ENCODE measurements at places on chromosomes 16 and 17. TPM values are rescaled to one million over a fixed set of nuclear protein-coding genes. Genes with fewer than 3 reads are reported as not detected.

Gene ALOXE3
- polyA plus RNA-seq: 0.35 TPM

DNA sequence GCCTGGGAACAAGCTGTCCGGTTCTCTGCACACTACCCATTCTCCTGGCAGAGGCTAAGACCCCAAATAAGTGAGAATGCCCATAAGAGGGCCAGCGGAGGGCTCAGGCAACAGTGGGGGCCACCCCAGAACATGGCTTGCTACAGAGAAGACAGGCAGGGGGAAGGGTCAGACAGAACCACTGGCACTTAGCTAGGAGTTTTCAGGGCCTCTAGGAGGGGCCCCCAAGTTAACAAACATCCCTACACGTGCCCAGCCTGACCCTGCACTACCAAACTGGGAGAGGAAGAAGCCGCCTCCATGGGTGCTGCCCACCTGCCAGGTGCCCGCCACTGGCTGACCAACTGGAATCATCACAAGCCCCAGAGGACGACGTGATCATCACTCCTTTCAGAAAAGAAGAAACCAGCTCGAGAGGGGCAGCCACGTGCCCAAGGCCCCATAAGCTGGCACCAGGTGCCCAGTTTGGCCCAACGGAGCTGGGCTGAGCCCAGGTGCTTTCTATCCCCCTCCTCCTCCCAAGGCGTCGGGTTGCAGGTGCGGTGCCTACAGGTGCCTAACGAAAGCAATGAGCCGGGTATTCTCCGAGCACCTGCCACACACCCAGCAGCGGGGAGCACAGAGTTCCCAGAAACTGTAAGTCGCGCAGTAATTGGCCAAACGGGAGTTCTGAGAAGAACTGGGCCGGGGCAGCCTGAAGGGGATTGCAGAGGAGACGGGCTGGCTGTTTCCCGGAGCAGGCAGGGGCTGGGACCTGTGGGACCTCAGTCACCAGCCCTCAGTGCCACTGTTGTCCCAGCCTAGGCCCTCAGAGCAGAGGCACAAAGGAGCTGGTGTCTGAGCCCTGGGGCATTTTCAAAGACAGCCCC lies 13.2 kb downstream of the RPH3AL start:
- no peak overlapping the region for H3K4me3 ChIP-seq
- peaks cover 11% of the 10 kb centered on the region for H3K4me1 ChIP-seq
- DNase-seq: peak; percentile 80
- no peaks in the 10 kb centered on the region for H3K27me3 ChIP-seq
- H3K27ac ChIP-seq: peak overlapping the region; percentile 95
- no peaks in the 10 kb centered on the region for H3K36me3 ChIP-seq

- DNase-seq: no peak
- no peaks in the 10 kb centered on the region for H3K36me3 ChIP-seq
- no peaks in the 10 kb centered on the region for H3K4me1 ChIP-seq
Observed at GRCh38 chr16:15530085-15530484, 95.7 kb downstream of the BMERB1 start.

Gene AOC3
- polyA plus RNA-seq: 6.2 TPM

DNA sequence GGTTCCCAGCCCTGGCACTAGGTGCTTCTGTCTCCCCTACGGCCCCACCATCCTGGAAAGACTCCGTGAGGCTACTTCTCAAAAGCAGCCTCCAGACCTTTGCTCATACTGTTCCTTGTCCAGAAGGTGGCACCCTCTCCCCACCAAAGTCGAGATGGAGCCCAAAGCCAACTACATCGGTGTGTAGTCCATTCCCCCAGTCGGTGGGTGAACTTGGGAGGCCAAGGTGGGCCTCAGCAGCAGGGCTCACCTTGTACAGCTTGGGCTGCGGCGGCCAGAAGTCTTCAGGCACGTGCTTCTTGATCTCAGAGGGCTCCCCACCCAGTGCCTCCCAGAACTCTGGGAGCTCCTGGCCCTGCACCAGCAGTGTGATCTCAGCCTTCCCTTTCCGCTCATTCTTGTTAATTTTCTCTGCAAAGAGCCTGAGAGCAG lies 10.2 kb downstream of the FLII start:
- no peaks in the 10 kb centered on the region for H3K4me1 ChIP-seq
- DNase-seq: peak; percentile 73
- no peaks in the 10 kb centered on the region for H3K27me3 ChIP-seq
- no peak overlapping the region for H3K4me3 ChIP-seq

Gene TERB1
- polyA plus RNA-seq: not detected

Gene PRR15L
- polyA plus RNA-seq: 59.9 TPM

Gene KCNH4
- polyA plus RNA-seq: 0.11 TPM

DNA sequence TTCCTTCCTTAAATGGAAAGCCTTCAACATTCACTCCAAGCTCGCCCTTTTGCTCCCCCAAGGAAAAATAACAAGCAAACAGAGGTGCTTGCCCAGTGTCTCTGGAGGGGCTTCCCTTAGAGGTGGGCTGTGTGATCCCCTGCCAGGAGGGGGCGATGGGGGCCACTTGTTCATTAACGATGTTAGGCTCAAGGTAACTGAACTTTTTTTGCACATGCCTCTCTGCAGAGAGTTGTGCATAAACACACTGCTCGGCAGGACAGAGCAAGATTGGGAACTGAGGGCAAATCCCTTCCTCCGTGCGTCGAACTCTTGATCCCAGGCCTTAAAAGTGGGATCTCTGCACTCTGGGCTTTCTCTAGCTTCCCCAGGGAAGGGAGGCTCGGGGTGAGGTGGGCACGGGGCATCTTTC lies 15.5 kb upstream of the NAGLU start:
- H3K27me3 ChIP-seq: no peaks in the 10 kb centered on the region
- H3K4me3 ChIP-seq: no peak overlapping the region
- peak overlapping the region; percentile 84 for H3K27ac ChIP-seq
- H3K36me3 ChIP-seq: no peaks in the 10 kb centered on the region
- peaks cover 8% of the 10 kb centered on the region for H3K4me1 ChIP-seq

DNA sequence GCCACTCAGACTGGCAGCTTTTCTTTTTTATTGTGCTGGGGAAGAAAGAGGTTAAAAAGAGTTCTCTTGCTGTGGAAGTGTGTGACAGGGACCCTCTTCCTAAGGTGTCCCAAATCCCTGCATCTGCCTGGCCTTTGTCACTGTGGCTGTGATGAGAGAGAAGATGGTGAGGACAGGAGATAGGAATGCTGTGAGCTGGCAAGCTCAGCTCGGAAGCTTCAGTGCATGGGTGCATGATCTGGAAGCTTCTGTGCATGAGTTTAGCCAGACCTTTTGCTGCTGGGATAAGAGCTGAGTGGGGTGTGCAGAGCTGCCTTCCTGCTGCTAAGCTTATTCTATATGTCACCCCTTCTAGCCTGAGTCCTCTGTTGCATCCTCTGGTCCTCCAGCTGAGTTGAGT lies 103.3 kb upstream of the CACNG3 start:
- no peaks in the 10 kb centered on the region for H3K36me3 ChIP-seq
- no peak for DNase-seq
- no peak overlapping the region for H3K27ac ChIP-seq
- no peak overlapping the region for H3K4me3 ChIP-seq

DNA sequence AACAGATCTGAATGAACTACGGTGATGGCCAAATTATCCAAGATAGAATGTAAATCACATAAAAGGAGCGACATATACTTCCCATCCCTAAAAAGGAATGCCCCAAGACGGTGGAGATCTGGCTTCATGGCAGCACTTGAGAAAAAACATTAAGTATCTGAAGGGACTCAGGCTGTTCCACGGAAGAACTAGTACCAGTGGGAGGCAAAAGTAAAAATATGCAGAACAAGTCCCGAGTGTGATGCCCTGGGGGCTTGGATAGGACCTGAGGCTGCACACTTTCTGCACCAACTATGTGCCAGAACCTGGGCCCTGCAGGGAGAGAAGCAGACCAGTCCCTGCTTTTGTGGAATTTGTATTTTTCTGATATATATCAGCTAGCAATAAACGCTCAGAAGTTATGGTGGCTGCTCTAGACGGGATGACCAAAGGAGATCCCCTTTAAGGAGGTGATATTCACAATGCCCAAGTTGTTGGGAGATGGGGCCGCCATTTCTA lies 539 bp upstream of the CKLF start:
- H3K36me3 ChIP-seq: no peaks in the 10 kb centered on the region
- DNase-seq: no peak
- H3K27me3 ChIP-seq: no peaks in the 10 kb centered on the region
- peak overlapping the region; percentile 66 for H3K27ac ChIP-seq

Gene SEPTIN1
- polyA plus RNA-seq: 2.1 TPM

Gene PYY
- polyA plus RNA-seq: 1.1 TPM

DNA sequence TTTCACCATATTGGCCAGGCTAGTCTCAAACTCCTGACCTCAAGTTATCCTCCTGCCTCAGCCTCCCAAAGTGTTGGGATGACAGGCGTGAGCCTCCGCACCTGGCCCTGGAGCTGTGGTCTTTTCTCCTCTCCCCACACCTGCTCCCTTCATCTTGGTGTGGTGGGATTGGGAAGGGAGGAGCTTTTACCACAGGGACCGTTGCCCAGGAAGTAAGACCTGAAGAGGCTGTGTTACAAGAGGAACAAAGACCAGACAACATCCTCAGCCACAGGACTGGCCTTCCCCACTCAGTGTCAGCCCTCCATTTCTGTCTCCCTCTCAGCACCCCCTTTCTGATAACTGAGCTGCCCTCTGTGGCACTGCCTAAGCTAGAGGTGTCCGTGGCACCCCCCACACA lies 9.4 kb upstream of the C17orf113 start:
- no peaks in the 10 kb centered on the region for H3K4me1 ChIP-seq
- H3K27me3 ChIP-seq: no peaks in the 10 kb centered on the region
- no peak overlapping the region for H3K27ac ChIP-seq
- no peak overlapping the region for H3K4me3 ChIP-seq
- no peak for DNase-seq
- no peaks in the 10 kb centered on the region for H3K36me3 ChIP-seq
